HS-5 (cell line): ENCODE measurements at places on chromosomes 3 and 15.

- DNase-seq, result no peak
Measured at GRCh38 chr3:193981504-193981903, 154.4 kb upstream of the HES1 start.

GRCh38 chr15:78768531-78769408, 42.5 kb downstream of the ADAMTS7 start:
- DNase-seq, result no peak

DNA sequence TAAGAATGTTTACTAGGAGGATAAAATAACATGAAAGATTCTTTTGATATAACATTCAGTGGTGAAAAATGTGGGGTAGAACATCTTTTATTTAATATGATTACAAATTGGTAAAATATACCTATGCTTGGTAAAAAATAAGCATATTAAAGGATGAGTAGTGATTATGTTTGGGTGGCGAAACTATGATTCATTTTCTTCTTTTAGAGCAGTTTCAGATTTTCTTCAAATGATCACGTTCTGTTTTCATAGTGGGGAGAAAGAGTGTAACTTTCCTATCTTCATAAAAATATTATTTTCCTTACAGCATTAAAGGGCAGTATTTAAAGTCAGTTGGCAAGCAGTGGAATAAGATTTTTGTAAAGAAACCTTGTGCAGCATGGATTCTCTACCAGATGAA, 15.5 kb downstream of the DZIP3 start:
- DNase-seq, result no peak

DNA sequence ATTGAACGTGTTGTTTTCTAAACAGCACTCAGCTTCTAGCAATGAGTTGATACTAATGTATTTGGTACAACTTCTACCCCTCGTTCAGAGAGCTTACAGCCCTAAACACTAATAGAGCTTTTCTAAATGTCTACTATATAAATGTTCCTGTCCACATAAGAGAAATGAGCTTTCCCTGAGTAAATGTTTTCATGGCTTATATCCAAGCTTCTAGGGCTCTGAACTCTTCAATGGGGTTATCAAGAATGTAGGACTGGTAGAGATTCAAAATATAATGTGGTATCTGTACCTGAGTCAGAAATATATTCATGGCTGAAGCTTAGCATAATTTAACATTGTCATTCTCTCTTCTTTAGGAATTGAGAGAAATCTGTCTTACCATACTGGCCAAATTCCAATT, 73.4 kb downstream of the SERPINI1 start:
- no peak for DNase-seq

- DNase-seq, result peak; percentile 65
Measured at GRCh38 chr3:56758539-56758981, 43.2 kb downstream of the ARHGEF3 start.

DNA sequence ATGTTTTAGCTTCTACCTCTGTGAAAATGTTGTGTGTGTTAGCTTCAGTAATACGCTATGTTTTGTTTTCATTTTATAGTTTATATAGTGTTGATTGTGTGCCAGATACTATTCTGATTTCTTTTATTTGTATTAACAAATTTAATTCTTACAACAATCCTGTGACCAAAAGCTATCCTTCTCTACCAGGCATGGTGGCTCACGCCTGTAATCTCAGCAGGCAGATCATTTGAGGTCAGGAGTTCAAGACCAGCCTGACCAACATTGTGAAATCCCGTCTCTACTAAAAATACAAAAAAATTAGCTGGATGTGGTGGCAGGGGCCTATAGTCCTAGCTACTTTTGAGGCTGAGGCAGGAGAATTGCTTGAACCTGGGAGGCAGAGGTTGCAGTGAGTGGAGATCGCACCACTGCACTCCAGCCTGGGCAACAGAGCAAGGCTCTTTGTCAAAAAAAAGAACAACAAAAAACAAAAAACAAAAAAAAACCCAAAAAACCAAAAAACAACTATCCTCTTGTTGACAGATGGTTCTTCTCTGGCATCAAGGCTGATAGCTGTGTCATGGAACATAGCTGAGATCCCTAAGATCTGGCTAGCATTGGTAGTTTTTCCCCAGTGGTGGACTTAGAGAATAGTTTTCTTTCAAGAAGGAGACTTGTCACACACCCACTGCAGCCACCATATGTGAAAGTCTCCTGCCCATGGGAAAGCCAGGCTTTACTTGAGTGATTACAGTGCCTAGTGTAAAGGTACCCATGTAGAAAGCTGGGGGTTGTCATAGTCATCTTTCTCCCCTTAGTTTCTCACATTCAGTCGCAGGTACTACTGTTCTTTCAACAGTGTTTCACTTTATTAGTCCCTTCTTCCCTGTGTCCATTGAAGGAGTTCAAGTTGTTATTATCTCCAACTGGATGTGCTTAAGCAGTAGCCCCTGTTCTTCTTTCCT, 116.5 kb downstream of the UBE2E2 start:
- no peak for DNase-seq

GRCh38 chr15:90300988-90301706, 35.7 kb downstream of the NGRN start:
- DNase-seq, result no peak

- no peak for DNase-seq
Measured at GRCh38 chr3:45693941-45694521, 4.8 kb downstream of the SACM1L start.
